ENCODE measurements at places on chromosomes 6 and 20. TPM values are rescaled to one million over a fixed set of nuclear protein-coding genes. Genes with fewer than 3 reads are reported as not detected.

Gene MOG
- not detected for total RNA-seq

DNA sequence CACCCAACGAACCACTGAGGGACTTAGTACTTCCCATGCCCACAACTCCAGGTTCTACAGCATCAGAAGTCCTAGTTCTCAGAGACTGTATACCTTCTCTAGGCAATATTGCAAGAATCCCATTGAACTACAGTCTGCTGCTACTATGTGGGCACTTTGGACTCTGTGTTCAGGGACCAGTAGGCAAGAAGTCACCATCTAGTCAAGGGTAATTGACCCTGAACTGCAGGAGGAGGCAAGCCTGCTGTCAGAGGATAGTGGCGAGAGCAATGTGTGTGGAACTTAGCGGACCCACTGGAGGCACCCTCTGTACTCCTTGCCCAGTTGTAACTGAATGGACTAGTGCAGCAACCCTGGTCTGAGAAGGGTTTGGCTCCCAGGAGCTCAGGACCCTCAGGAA is 15.7 kb downstream of the HEBP2 start:
- H3K36me3 ChIP-seq: peaks cover 28% of the 10 kb centered on the region
- no peak overlapping the region for H3K27ac ChIP-seq
- H3K27me3 ChIP-seq: no peaks in the 10 kb centered on the region
- DNase-seq: no peak

GRCh38 chr20:37378785-37379598 is 33.1 kb downstream of the SRC start:
- peaks cover 9% of the 10 kb centered on the region for H3K36me3 ChIP-seq
- H3K4me3 ChIP-seq: no peak overlapping the region

- H3K27ac ChIP-seq: no peak overlapping the region
- H3K27me3 ChIP-seq: no peaks in the 10 kb centered on the region
- H3K4me3 ChIP-seq: no peak overlapping the region
- no peaks in the 10 kb centered on the region for H3K36me3 ChIP-seq
These were observed 2.4 kb downstream of the UNC5CL start for GRCh38 chr6:41036601-41037000.

GRCh38 chr20:54195483-54196472 is 12.1 kb upstream of the PFDN4 start:
- no peaks in the 10 kb centered on the region for H3K4me1 ChIP-seq
- no peak overlapping the region for H3K27ac ChIP-seq
- no peak for DNase-seq
- H3K27me3 ChIP-seq: no peaks in the 10 kb centered on the region

GRCh38 chr20:62606551-62607201 is 35.6 kb upstream of the SLCO4A1 start:
- no peak for DNase-seq
- H3K4me1 ChIP-seq: peaks cover 50% of the 10 kb centered on the region
- H3K36me3 ChIP-seq: no peaks in the 10 kb centered on the region
- no peak overlapping the region for H3K27ac ChIP-seq

Measured in lower lobe of right lung (tissue), 2 donors.